Activated CD4-positive, alpha-beta T cell treated with anti-CD3 and anti-CD28 coated beads, Interleukin-2, Interleukin-6, amounts not matched to agents 100 ng/mL and 50 ng/mL, durations not matched to agents 16 hours and 8 hours (primary cell): ENCODE measurements at places on chromosomes 5 and 9.
A peak's percentile ranks its signal among the peaks of the same experiment; 100 is the strongest.

GRCh38 chr9:130663977-130664250 is 480 bp upstream of the PRDM12 start:
- no peak for DNase-seq

DNA sequence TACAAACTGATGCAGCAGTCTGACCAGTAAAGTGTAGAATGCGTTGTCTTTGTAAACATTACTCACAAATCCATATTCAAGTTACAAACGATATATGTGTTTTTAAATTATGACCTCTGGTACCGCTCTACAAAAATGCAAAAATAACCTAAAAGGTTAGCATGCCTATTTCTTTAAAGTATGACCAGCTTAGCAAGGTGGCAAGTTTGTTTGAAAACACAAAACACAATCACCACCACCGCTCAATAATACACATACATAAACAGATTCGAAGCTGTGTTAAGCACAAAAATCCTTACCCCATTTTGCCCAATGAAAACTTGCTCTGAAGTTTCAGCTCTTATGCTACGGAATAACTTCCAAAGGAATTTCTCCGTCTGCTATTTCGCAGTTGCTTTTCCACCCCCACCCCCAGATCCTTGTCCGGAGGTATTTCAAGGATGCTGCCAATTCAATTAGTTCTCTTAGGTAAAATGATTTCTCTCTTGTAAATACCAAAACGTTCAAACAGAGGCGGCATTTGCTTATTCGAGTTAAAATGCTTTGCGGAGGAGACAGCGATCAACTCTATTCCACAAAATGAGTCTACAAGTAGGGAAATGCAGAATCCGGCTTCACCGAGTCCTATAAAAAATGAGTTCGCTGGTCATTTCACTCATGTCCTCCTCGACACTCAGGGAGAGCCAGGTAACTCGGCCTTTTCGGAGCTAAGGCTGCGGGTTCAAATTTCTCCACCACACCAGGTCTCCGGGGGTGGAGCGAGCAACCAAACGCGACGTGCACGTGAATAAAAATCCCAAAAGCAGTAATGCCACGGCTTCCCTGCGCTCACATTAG is 1.2 kb downstream of the HOMER1 start:
- DNase-seq = peak; percentile 10

DNA sequence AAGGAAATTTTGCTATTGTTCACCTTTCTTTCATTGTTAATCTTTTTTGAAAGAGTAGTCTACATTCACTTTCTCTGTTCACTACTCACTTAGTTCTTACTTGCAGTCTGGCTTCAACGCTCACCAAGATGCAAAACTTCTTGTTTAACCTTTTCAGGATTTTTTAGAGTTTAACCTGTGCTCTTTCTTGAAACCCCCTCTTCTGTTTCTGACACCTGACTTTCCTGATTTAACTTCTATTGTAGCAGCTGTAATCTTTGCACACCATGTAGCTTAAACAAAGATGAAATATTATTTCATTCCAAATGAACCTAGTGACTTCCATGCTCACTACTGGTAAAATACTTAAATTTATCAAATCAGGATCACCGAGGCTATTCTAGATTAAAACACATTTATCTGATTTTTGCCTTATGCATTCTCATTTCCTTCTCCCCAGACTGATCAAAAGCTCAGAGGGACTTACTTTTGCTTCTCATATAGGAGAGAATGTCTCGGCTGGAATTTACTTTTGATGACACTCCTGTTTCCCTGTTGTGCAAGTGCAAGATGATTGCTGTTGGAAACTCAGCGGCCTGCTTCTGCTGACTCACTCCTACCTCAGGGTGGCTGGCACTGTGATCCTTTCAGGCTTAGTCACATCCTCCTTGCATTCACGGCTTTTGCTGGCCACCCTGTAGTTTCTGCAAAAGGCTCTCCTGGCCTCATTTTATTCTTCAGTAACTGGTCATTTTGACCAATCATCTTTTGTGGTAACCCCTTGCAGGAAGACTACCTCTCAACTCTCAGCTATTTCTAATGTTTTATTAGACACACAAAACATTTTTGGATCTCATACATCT is 109.3 kb upstream of the IFNE start:
- peak; percentile 86 for DNase-seq

DNA sequence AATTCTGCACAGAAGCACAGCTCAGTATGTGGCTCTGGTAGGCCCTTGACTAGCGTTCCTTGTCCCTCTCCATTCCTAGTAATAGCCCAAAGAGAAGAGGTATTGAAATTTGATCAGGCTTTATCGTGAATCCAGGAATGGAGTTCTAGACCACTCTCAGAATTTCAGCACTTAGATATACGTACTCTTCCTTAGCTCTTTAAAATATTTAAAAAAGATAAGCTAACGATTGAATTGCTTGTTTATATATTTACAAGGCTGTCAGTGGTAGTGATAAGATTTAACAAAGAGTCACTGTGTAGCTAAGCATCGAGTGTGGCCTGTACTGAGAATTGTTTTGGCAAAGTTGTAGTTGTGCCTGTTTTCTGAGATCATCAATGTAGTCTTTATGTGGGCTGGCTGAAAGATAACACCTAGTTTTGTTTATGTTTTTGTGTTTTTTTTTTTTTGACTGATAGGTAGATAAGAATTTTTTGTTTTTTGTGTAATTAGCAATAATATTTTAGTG is 2.5 kb downstream of the KIAA1958 start:
- no peak for DNase-seq

- DNase-seq = no peak
Measured at GRCh38 chr5:115683081-115683480, 57.2 kb upstream of the TMED7 start.

GRCh38 chr9:128787659-128788058 is 606 bp downstream of the TBC1D13 start:
- DNase-seq = peak; percentile 9

DNA sequence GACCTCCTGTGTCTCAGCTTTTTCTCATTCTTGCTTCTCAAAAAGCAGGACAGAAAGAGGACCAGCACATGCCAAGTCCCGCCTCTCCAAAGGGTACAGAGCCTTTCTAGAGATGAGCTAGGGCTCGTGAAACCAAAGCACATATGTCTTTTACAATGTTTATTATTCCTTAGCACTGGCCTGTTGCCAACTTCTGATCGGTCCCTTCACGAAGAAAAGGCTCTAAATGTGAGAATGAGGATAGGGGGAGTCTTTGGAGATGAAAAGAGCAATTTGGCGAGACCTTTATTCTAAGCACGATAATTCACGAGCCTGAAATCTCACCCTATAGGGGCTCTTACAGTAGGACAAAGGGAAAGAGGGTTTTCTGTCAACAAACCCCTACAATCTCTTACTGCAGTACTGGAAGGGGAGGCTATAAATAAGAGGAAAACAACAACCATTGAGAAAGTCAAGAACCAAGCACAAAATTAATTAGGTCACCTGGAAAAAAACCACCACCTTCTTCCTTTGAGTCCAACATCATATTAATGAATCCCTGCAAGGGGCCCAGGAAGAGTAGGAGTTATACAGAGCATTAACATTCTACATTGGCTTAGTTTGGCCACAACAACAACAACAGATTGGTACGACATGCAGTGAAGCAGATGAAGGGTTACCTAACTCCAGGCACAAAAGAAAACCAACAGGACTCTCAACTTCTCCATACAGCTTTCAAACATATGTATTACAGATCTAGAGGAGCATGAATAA is 309.5 kb downstream of the PDE4D start:
- no peak for DNase-seq

GRCh38 chr5:173628501-173628900 is 12.1 kb upstream of the BOD1 start:
- DNase-seq = no peak
